ENCODE measurements at places on chromosomes 5 and 9.

GRCh38 chr5:97163360-97163764 lies 19.7 kb downstream of the RIOK2 start:
- no peak for DNase-seq

- DNase-seq: no peak
These were observed 525 bp upstream of the AK3 start for GRCh38 chr9:4741365-4742089.

- DNase-seq: no peak
These were observed 46.1 kb downstream of the RASGRF2 start for GRCh38 chr5:81006231-81006630.

GRCh38 chr5:133129289-133129688 lies 77.5 kb downstream of the HSPA4 start:
- no peak for DNase-seq

- no peak for DNase-seq
These were observed 219.1 kb downstream of the NDUFS4 start for GRCh38 chr5:53779541-53779981.

- DNase-seq: no peak
These were observed 948.5 kb downstream of the TLE4 start for GRCh38 chr9:80520231-80520630.

DNA sequence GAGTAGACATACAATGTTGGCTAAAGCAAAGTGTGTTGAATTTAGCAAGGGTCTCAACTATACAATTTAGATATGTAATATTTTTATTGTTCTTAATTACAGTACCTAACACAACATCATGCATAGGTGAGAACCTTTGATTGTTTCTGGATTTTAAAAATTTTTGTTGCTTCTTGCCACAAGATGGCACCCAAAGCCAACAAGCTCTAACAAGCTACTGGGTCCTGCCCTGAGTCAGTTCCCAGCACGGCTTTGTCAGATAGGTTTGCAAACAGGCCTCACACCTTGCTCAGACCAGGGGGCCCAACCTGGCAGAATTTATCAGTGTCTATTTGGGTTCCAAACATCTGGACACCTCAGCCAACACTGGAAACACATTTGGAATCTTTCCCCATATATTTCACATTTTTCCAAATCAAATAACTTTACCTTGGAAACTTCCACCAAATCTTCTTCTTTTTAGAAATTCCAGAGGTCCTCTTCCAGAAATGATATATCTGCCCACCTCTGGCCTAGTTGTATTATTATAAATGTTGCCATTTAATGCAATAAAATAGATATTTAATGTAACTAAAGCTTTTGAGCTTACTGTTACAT lies 49.5 kb upstream of the EGFLAM start:
- peak; percentile 28 for DNase-seq

- no peak for DNase-seq
These were observed 41.5 kb upstream of the GDNF start for GRCh38 chr5:37881359-37881758.

- no peak for DNase-seq
These were observed 320.1 kb upstream of the TARS1 start for GRCh38 chr5:33120671-33121070.

DNA sequence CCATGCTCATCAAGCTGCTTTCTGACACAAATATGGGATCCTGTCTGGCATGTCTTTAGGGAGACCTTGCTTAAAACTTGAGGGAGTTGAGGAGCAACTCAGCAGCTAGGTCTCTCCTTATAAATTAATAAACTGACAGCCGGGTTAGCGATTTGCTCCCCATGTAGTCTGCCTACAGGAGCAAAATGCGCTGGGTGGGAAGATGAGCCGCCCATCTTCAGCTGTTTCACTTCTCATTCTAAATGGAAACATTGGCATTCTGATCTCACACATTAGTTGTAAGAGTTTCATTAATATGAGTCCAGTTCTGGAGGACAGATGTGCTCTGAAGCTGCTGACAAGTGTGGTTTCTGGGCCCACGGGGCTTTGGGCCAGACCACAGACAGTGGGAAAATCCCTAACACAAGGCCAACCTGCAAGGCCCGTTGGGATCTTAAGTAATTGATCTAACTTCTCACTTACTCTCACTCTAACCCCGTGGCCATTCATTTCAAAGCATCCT lies 197.0 kb downstream of the MCTP1 start:
- no peak for DNase-seq

DNA sequence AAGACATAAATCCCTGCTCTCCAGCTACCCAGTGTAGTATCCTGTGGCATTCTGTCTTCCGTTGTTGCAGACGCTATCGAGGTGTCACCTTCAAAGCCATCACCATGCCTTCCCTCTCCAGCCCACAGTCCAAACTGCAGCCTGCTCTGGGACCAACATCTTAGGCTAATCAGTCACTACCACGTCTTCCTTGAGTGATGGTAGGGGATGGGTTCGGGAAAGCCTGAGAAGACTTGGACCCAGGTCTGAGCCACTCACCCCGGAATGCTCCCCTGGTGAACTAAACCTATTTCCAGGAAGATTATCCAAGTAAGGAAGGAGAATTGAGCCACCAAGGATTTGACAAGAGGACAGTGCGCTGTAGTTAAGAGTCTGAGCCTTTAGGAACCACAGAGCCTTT lies 52.9 kb upstream of the IRX1 start:
- DNase-seq: no peak

DNA sequence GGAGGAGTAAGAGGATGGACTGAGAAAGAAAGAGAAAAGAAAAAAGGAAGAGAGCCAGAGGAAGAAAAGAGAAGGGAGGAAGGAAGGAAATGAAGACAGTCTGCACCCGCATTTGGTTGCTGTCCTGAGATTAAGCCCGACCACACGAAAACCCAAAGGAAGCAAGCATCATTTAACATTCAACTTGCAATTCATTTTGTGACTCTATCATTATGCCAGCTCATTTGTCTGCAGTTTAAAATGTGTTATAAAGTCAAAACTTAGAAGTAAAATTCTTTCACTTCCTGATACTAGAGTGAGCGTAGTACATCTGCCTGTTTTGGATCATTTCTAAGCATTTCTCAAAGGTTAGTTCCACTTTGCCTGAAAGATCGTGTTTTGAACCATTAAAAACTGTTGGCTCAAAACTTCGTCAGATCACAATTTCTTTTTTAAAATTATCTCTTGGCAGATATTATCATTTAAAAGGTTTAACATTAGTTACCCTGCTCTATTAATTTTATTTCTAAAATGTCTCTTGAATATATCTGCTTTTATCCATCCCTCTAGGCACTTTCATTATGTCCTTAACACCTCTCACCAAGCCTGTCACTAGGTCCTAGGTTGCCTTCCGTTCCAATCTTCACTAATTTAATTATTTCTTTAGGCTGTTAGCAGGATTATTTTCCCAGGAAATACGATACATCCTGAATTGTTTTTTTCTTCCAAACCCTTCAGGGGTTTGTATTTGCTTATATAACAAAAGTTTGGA lies 240.9 kb downstream of the TLE4 start:
- no peak for DNase-seq

- DNase-seq: no peak
These were observed 20.6 kb downstream of the DYNC2I2 start for GRCh38 chr9:128636024-128636390.

- no peak for DNase-seq
These were observed 226.0 kb upstream of the PTGER4 start for GRCh38 chr5:40453689-40454088.

- peak; percentile 85 for DNase-seq
These were observed 101.0 kb downstream of the TLE1 start for GRCh38 chr9:81588148-81588871.

- no peak for DNase-seq
These were observed 271.1 kb upstream of the IRX1 start for GRCh38 chr5:3324421-3325101.

- DNase-seq: no peak
These were observed 255.1 kb downstream of the MCTP1 start for GRCh38 chr5:95029569-95030366.

- DNase-seq: no peak
These were observed 53.9 kb upstream of the AFAP1L1 start for GRCh38 chr5:149217803-149218155.

DNA sequence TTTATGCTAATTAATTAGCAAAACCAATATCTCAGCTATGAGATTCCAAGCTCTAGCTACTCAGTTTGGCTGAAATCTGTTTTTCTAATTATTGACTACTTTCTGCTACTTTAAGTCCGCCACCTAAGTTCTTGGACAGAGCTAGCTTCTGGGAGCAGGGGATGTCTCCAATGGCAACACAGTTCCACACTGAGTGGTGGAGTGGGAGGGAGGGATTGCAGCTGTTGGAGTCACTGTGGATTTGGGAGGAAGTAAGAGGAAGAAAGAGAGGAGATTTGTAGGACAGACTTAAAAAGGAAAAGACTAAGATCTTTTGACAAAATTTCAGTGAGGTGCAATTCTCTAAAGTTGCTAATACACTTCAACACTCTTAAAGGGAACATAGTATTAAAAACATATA lies 450.8 kb downstream of the NFIB start:
- no peak for DNase-seq

- DNase-seq: no peak
These were observed 93.8 kb upstream of the FAM120A start for GRCh38 chr9:93357649-93358048.

DNA sequence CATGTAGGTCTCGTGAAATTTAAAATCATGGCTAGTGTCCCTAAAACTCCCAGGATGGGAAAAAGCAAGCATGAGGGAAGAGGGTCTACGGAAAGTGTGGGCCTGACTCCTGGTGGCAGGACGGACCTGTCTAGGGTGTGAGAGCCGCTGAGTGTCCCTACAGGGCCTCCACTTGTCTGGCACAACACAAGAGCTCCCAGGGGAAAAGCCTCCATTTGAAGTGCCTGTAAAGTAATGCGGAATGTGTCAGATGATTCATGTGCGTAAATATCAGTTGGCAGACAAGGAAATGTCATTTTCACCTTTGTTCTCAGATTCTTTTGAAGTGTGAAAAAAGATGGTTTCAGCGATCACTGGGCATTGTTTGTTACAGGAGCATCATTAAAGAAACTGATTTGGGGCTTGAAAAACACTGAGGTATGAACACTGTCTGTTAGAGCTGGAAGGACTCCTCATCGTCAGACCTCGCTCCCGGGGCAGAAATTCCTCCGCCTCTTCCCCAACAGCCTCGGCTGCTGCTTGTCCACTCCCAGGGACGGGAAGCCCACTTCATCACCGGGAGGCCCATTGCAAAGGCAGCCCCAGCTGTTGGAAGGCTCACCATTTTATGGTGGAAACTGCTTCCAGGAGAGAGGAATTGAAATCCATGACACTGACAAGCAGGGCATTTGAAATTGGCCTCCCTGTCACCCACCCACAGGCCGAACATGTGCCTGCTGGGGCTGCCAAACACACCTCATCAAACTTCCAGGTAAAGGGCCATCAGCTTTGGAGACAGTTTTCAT lies 240.8 kb downstream of the FSTL4 start:
- DNase-seq: no peak

DNA sequence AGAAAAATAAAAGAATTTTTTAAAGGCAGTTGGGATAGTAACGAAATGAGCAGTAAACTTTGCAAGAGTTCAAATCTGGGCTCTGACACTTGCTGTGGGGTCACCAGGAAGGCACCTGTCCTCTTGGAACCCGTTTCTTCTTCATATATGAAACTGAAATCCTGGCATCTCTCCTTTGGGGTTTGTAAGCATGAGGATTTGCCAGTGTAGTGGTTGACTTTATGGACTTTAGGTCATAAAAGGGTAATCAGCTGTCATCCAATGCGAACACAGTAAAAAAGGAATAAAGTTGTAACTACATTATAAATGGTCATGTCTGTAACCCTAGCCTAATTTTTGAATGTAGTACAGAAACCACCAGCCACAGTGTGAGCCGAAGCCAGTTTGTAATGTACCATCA lies 1.3 kb downstream of the RAB14 start:
- no peak for DNase-seq

DNA sequence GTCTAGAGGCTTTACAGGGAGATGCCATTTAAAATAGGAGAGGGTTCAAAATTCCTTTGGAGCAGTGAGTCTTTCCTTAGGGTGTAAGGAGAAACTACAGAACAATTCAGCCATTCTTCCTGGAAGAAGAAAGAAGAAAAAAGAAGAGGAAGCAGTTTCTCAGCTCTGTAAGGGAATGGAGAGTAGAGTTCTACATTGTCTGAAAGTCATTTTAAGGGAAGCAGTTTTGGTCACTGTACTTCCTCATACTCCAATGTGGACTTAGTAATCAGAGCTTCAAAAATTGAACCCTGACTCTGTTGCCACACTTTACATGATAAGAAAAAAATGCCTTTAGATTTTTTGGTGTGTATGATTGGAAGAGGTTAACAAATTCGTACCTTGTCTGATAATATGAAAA lies 122.4 kb downstream of the LRRC70 start:
- DNase-seq: no peak

DNA sequence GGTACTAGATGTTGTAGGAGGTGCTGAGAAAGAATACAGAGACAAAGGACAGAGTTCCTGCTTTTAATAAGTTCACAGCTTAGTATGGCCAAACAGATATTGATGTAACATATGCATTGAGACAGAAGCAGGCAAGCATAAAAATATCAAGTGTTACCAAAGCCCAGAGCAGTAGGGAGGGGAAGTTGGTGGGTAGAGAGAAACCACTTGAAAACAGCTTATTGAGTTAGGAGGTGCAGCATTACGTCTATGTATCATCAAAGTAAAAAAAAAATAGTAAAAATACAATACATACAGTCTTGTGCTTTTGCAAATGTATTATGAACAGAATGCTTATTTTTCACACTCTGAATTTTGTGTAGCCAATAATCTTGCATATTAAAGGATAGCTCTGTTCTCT lies 441.8 kb upstream of the SGCD start:
- DNase-seq: no peak

DNA sequence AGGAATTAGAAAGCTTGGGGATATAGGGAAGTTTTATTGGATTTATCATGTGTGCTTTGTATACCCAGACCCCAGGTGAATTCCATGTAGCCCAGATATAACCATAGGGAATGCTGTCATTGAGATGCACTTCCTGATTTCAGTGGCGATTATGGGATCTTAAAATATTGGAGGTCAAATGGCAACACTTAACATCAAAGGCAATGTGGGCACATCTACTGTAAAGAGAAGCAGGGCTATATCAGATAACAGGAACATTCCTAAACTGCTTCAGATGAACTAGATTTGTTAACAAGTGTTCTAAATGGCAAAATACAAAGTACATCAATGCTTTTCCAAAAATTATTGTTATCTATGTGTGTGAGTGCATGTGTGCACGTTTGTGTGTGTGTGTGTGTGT lies 883.5 kb upstream of the EDIL3 start:
- DNase-seq: no peak

GRCh38 chr5:34586117-34586885 lies 69.8 kb upstream of the RAI14 start:
- DNase-seq: peak; percentile 74

DNA sequence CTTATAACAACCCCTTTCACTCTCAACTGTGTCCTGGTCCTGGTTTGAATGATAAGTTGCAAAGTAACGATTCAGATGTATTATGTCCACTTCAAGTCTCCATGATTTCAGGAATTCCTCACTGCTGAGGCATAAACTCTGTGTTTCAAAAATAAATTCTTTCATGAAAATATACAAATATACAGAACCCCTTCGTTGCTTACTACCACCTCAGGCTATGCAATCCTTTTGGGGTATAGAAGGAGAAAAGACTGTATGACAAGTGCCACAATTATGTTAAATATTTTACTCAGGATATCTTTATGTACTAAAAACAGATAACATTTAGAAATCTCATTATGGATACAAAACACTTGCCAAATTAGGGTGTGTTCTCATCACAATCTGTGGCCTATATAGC lies 190.7 kb downstream of the KCTD16 start:
- DNase-seq: no peak

GRCh38 chr5:125499636-125500332 lies 753.3 kb upstream of the ZNF608 start:
- DNase-seq: no peak
